Fibroblast of pulmonary artery (primary cell): ENCODE measurements at places on chromosomes 13 and 19.

DNA sequence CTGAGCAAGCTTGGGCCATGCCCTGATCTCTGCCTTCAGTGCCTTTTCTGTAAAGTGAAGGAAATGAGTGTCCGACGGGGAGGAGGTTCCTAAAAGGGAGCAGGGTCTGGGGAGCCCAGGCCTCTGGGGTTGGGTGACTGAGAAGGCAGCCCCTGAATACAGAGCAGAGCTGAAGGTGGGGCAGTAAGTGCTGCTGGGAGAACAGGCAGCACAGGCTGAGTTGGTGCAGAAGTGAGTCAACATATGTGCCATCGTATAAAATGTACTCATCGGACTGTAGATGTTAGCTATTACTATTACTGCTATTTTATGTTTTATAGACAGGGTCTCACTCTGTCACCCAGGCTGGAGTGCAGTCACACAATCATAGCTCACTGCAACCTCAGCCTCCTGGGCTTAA lies 1.0 kb upstream of the HAMP start:
- no peak for DNase-seq

- DNase-seq: no peak
Observed at GRCh38 chr19:42132030-42132628, at the start of gene POU2F2. Gene POU2F2, minus strand, starts transcription at chr19:42132446. Its CDS starts 35 bp downstream, at chr19:42132411.

DNA sequence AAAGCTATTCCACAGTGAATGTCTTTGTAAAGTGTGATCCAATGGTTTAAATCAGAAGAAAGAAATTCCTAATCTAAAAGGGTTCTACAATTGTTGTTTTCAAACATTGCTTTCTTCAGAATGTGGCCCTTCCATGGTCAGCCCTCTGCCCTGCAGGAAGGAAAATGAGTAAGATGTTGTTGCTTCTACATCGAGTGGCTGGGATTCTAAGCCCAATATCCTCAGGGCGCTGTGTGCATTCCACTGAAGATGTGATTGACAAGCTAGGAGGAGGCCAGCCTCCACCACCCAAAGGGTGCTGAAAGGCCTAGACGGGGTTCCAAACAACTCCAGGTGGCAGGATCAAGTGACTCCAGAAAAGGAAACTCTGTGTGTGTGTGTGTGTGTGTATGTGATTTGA lies 316.9 kb upstream of the TSHZ3 start:
- DNase-seq: no peak

DNA sequence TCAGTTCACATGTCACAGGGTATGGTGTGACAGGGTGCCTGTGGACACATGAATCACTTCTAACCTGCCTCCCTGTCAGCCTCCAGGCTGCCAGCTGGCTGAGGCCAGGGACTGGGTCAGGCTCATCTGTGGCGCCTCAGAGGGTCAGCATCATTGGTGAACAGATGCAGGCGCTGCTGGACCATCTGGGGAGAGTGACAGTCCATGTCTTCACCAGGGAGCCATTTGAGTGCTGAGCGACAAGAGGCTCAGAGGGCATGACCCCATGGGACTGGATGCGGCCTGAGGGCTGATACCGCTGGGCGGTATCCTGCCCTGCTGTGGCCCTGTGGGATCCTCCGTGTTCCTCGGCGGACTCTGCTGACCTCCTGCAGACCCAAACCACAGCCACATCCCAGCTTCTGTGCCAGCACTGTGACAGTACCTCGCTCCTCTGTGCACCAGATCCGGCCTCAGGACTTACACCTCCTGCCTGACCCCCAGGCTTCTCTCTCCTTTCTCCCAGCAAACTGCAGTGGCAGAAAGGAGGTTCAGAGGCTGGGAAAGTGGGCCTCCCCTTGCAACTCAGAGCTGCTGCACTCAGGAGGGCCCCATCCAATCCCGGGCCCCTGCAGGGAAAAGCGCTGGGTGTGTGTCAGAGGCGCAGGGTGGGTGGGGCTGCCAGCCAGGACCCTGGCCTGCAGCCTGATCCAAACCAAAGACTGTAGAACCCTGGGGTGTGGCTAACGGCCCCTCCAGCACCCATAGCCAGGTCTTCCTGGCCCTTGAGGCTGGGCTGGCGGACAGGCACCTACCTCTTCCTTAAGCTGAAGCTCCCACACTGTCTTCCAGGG lies 10.2 kb downstream of the ACTMAP start:
- DNase-seq: no peak

- DNase-seq: no peak
Observed at GRCh38 chr19:50022823-50023222, 2.3 kb downstream of the VRK3 start.

GRCh38 chr13:32752997-32753606 lies 166.8 kb downstream of the PDS5B start:
- no peak for DNase-seq

DNA sequence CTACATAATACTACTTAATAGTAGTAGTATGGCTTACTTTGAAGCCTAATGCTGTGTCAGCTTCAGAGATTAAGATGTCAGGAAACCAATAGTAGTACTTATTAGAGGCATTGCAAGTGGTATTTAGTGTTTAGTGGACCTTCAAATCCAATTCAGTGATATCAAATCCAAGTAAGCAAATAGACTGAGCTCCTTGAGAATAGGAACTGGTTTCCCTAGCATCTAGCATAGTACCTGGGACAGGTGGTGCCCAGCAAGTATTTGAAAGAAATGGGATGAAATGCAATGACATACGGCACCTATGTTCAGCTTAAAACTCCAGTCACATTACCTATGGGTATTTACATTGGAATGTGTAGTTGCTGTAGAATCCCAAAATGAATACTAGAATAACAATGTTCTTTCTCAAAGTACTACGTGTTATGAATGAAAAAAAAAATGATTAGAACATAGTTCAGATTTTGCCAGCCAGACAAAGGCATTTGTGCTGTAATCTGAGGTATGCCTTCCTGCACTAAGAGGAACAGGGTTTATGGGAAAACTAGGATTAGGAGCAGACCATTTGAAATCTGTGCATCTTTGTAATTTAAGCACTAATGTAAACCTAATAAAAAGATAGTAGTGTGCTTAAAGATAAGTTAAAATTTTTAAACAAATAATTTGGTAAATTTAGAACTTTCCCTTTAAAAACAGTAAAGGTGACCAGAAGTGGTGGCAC lies 17.1 kb downstream of the LSM14A start:
- DNase-seq: peak; percentile 25

- DNase-seq: peak; percentile 98
Observed at GRCh38 chr19:9075064-9075949, 11.6 kb upstream of the OR1M1 start.

DNA sequence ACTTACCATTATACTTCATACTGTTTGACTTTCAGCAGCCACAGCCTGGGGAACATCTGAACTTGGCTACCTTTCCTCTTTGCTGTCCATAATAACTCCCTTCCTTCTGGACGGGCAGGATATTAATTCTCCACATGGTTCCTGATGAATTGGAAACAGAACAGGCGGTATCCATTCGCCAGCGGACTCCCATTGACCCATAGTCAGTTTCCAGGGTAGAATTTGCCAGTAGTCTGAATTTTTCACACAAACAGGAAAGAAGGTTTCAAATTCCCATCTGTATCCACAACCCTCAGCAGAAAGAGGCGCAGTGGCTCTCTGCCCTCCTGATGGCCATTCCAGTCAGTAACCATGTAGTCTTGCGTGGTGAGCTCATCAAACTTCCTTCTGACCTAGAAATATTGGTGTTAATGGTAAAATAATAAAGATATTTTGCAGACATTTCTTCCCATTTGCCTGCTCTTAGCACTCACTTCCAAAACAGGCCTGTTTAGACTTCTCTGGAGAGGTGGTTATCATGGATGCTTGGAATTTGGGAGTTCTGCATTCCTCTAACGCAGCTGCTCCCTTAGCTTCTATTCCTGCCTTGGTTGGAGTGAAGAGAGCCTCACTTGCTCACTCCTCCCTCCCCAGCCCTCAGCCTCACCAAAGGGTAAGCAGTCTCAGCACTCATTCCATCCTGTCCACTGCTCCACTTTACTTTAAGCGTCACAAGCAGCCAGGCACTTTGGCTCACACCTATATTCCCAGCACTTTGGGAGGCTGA lies 75.0 kb upstream of the OXGR1 start:
- no peak for DNase-seq

GRCh38 chr19:6126335-6126974 lies 9.0 kb upstream of the ACSBG2 start:
- DNase-seq: peak; percentile 83

GRCh38 chr13:25973576-25973975 lies 78.2 kb downstream of the SHISA2 start:
- no peak for DNase-seq

- DNase-seq: no peak
Observed at GRCh38 chr19:10290876-10291553, 1.3 kb downstream of the ICAM5 start.

GRCh38 chr19:35710784-35711723 lies 6.7 kb downstream of the ZBTB32 start:
- DNase-seq: no peak

- no peak for DNase-seq
Observed at GRCh38 chr19:35784503-35785338, 9.4 kb downstream of the ARHGAP33 start.

- no peak for DNase-seq
Observed at GRCh38 chr13:75486146-75487062, 4.4 kb upstream of the TBC1D4 start.

DNA sequence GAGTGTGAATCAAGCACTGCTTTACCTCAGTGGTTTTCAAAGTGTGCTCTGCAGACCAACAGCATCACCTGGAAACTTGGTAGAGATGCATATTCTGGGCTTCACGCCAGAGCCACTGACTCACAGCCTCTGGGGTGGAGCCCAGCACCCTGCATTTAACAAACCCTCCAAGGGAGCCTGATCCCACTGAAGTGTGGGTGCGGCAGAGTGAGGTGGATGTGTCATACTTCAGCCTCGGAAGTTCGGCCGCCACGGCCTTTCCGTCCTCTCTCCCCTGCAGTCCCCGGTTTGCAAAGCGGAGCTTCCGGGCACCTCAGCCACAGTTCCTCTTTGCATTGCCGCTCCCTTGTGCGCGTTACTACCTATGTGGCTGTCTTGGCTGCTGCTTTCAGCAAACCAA lies 33.3 kb upstream of the MICU2 start:
- DNase-seq: peak; percentile 22

DNA sequence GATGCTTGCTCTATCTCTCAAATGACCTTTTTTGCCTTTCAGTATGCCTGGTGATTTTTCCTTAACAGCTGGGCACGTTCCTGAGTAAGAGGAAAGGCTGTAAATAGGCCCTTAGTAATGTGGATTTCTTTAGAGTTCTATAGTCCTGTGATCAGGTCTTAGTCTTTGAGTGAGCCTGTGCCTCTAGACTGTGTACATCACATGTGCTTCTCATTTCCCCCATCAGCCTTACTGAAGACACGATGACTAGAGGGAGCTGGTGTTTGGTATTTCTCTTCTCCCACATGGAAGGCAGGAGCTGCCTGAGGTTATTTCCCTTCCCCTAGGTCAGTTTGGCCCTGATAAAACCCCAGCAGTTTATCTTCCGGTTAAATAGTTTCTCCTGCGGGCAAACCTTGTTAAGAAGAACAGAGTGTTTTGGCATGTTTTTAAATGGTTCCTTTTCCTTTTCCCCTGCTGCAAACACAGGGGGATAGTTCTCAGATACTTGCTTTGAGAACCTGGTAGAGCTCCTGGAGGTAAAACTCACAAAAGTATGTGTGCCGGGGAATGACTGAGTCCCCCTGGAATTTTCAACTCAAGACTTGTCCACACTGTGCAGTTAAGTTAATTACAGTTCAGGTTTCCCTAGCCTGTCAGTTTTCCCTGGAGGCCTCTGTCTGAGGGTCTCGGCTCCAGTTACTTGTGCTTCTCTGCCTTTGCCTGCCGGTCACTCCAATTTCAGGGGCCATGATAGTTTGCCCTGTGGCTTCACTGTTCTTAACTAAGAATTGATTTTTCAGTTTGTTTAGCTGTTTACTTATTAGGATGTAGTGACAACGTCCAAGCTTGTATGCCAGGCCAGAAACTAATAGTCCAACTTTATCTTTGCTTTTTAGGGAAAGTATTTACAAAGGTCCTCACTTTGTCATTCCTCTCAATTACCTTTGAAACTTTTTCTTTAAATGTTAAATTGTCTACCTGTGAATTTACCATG lies 94.4 kb downstream of the URI1 start:
- DNase-seq: peak; percentile 7

GRCh38 chr13:99932912-99933311 lies 38.7 kb downstream of the ZIC5 start:
- DNase-seq: no peak

DNA sequence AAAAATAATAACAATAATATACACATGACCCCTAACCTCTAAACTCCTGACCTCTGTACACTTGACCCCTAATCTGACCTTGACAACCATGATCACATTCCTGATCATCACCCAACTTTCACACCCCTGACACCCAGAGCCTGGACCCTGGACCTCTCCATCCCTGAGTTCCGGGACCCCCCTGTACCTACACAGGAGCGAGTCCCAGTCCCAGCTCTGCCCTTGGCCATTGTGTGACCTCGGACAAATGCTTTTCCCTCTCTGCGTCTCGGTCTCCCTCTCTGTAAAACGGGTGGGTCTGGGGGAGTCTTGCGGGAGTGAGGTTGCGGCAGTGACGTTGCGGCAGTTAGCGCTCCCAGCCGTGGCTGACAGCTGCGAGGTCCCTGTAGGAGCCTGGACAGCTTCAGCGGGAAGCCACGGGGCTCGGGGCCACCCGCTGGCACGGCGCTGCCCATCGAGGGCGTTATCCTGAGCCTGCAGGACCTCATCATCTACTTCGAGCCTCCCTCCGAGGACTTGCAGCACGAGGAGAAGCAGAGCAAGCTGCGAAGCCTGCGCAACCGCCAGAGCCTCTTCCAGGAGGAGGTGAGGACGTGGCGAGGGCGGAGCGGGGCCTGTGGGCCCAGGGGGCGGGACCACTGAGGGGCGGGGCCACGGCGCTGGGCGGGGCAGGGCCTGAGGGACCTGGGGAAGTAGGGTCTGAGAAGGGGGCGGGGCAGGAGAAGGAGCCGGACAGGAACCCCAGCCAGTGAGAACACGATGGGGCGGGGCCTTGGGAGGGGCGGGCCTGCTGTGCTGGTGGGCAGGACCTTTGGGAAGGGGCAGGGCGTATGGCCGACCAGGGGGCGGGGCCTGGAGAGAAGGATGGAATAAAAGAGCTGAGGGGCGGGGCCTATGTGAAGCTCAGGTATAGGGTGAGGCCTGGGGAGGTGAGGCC lies 19.2 kb downstream of the RYR1 start:
- no peak for DNase-seq

DNA sequence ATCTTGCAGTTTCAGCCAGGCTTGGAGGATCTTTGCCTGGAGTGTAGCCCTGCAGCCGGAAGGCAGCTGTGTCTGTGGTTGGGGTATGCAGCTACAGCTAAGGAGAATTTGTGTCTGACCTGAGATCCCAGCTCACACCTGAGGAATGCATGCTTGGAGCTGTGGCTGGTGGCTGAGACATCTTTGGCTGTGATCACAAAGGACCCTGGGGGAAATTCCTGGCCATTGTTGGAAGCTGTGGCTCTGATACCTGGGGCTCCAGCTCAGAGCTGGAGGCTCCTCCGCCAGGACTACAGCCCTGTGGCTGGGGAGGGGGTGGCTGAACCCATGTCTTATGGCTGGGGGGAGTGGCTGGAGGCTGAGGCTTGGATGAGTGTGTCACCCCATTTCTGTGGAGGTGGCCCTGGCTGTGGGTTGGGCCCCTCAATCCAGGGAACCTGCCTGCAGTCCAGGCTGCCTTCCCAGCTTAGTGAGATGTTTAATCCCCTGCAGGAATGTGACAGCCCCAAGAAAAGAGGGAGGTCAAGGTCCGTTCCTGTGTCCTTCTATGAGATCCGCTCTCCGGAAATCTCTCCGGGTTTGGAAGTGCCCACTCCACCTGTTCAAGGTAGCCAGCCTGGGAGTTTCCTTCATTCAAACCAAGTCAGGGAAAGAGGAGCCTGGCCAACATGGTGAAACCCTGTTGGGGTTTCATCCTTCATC lies 27.6 kb downstream of the ARHGEF18 start:
- no peak for DNase-seq
